KBM-7 (cell line): ENCODE measurements at places on chromosomes 3 and 15.

DNA sequence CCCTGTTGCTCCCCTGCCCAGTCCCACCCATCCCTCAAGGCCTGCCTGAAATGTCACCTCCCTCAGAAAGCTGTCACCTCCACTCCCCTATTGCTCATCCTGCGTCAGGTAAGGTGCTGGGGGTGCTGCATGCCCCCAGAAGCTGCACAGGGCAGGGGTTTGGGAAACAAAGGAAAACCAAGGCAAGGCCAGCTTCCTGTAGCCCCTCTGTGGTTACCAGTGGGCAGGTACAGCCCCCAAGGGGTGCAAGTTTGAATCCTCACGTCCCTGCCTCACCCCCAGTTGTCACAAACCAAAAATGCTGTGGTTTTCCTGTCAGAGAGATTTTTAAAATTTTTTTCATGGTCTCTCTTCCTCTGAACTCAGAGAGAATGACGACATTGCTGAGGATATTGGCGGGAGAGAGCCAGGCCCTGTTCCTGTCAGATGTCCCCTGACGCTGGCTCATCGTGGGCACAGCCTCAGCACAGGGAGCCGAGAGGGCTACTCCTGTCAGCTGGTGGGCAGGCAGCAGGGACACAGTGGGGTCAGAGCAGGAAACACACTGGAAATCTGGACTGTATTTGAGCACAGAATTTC, 27.0 kb downstream of the PSTPIP1 start:
- DNase-seq = peak; percentile 60

- no peak for DNase-seq
These were observed 136.2 kb downstream of the USP13 start for GRCh38 chr3:179788996-179789395.

DNA sequence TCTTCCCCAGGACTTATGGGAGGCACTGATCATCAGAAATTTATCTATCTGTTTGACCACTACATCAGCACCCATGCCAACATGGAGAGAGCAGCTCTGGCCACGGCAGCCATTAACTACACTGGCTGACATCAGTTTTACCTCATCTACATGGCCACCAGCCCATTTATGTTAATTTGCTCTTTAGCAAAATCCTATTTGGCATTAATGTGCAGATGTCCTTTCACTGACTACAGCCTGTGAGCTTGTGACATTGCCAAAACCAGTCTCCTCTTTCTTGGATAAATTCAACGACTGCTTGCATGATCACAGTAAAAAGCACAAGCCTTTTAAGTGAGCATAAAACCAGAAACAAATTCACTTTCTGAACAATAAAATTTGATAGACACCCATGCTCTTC, 47.5 kb downstream of the NR1I2 start:
- DNase-seq = no peak

- peak; percentile 40 for DNase-seq
These were observed 60.5 kb downstream of the SLMAP start for GRCh38 chr3:57816471-57817095.

- DNase-seq = no peak
These were observed 310.4 kb upstream of the NR2F2 start for GRCh38 chr15:96020133-96020532.

DNA sequence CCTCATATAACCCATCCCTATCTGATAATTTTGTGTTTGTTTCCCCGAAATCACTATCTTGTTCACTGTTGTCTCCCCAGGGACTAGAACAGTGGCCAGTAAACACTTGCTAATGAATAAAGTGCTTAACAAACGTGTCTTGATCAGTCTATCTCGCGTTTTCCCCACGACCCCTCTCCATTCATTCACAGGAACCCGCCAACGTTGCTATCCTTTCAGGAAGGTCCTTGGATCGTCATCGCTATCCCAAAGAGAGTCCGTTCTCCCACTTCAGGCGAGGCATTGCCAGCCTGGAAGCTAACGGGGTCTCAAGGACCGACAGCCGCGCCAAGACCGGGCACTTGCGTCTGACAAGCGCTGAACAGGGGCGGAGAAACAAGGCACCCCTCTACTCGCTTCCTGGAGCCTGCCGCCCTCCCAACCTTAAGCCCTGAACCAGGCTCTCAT, 344 bp downstream of the LINS1 start:
- no peak for DNase-seq
